Activated CD8-positive, alpha-beta T cell treated with anti-CD3 and anti-CD28 coated beads for 36 hours (primary cell): ENCODE measurements at places on chromosomes 3 and 15. TPM values are rescaled to one million over a fixed set of nuclear protein-coding genes. Genes with fewer than 3 reads are reported as not detected.

VPS8 gene
- total RNA-seq: 33.3 TPM

GALNT15 gene
- total RNA-seq: not detected

ACVR2B gene
- total RNA-seq: 6.9 TPM

CACNA1D gene
- total RNA-seq: not detected

GRCh38 chr3:131568460-131568859, 65.7 kb upstream of the MRPL3 start:
- no peaks in the 10 kb centered on the region for H3K4me1 ChIP-seq
- DNase-seq: no peak
- no peak overlapping the region for H3K27ac ChIP-seq
- no peaks in the 10 kb centered on the region for H3K36me3 ChIP-seq
- no peak overlapping the region for H3K4me3 ChIP-seq
- H3K27me3 ChIP-seq: peaks cover 14% of the 10 kb centered on the region

- H3K27ac ChIP-seq: no peak overlapping the region
- no peak overlapping the region for H3K4me3 ChIP-seq
- peaks cover 13% of the 10 kb centered on the region for H3K27me3 ChIP-seq
- DNase-seq: no peak
These were observed 49.4 kb upstream of the HES1 start for GRCh38 chr3:194086388-194087075.

GRCh38 chr3:184133840-184134745, 1.1 kb upstream of the EIF2B5 start:
- peak overlapping the region; percentile 91 for H3K27ac ChIP-seq
- peaks cover 28% of the 10 kb centered on the region for H3K4me1 ChIP-seq
- peak; percentile 70 for DNase-seq
- peak overlapping the region; percentile 88 for H3K4me3 ChIP-seq

- no peaks in the 10 kb centered on the region for H3K4me1 ChIP-seq
- DNase-seq: no peak
- no peak overlapping the region for H3K27ac ChIP-seq
- H3K36me3 ChIP-seq: no peaks in the 10 kb centered on the region
- H3K4me3 ChIP-seq: no peak overlapping the region
These were observed 401.4 kb downstream of the TBL1XR1 start for GRCh38 chr3:176795891-176796290.

DNA sequence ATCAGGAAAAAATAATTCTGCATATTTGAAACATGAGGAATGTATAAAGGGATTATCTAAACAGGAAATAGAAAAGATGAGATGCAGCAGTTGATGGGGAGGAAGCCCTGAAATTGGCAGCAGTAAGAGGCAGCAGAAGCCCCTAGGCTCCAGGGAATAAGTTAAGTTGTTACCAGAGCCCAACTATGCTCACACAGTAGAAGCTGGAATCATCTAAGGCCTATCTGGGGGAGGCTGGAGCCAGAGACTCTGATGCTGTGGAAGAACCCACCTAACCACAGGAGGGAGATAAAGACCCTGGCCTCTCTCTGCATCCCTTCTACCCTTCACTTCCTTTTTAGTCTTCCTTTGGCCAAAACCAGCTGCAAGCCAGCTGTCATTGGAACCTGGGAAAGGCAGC, 519.7 kb downstream of the DIPK2A start:
- no peaks in the 10 kb centered on the region for H3K4me1 ChIP-seq
- H3K4me3 ChIP-seq: no peak overlapping the region
- no peaks in the 10 kb centered on the region for H3K36me3 ChIP-seq
- H3K27me3 ChIP-seq: no peaks in the 10 kb centered on the region

- H3K27ac ChIP-seq: no peak overlapping the region
- peaks cover 3% of the 10 kb centered on the region for H3K27me3 ChIP-seq
- no peaks in the 10 kb centered on the region for H3K36me3 ChIP-seq
- no peak for DNase-seq
- peaks cover 13% of the 10 kb centered on the region for H3K4me1 ChIP-seq
- H3K4me3 ChIP-seq: no peak overlapping the region
These were observed 50.1 kb downstream of the NR1D2 start for GRCh38 chr3:23995219-23995618.

DNA sequence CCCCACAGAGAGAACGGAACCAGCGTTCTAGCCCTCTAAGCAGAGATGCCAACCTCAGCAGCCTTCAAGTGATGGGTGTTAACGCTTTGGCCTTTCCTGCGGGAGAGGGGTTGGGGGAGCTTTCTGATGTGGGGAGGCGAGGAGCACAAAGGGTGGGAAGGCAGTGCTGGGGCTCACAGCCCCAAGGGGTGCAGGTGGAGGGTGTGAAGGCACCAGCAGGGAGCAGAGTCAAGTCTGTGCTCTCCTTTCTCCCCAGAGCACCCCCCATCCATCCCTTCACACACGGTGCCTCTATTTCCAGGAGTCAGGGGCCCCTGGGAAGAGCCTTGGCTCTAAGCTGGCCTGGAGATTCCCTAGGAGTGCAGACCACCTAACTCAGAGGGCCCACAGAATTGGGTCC, 4.1 kb downstream of the C15orf62 start:
- DNase-seq: no peak
- H3K4me3 ChIP-seq: no peak overlapping the region
- peaks cover 28% of the 10 kb centered on the region for H3K4me1 ChIP-seq
- H3K36me3 ChIP-seq: peaks cover 14% of the 10 kb centered on the region
